NCI-H187 (cell line): ENCODE measurements at places on chromosomes 1 and 21.

DNA sequence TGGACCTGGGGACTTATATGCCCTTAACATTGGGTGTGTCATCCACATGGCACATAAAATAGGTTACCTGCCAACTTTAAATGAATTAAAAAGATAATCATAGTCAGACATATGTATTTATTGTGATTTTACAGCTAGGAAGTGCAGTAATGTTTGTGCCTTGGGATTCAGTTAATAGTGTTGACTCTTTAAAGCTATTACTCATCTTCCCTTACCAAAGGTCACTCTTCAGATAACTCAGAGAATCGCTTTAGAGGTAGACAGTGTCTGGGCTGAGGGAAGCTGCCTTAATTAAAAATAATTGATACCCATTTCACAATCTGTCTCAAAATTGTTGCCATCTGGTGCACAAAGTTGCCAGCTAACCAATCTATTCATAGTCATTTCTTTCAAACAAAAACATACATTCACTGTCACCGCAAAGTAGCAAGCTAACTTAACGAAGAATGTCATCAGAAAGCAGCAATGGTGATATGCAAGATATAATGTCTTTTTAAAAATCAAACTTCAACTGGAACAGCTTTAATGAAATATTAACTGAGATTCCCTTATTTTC lies 3.0 kb upstream of the KRTAP15-1 start:
- no peak for DNase-seq

- no peak for DNase-seq
Measured at GRCh38 chr1:201637282-201638079, 98.6 kb downstream of the NAV1 start.

DNA sequence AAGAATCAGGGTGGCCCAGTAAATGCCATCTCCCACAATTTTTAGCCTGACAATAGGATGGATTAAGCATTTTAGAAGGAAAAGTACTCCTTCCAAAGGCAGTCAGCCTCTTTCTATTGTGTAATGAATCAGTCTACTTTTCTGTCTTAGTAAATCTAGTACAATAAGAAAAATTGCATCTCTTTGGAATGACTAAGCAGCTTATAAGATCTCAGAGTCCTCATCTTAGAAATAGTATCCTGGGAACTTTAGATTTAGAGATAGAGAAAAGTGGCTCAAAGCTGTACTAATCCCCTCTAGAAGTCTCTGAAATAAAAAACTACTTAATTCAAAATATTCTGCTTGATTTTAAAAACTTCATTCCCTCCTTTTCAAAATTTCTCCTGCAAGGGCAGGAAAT lies 81.4 kb downstream of the SLC44A5 start:
- no peak for DNase-seq

DNA sequence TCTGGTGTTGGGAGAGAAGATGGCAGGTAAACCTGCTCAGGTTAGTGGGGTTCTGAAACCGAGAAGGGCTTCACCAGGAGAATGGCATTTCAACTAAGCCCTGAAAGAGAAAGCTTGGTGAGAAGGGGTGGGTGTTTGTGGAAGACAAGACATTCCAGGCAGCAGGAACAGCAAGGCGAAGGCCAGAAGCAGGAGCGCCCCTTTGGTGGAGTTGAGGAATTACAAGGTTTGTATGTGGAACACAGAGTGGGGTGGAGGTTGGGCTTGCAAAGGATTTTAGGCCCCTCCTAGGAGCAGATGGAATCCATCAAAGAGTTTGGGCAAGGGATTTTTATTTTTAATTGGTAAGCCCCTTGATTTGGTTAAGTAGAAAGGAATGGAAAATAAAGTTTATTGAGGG lies 24.8 kb upstream of the ELOA start:
- DNase-seq: no peak

GRCh38 chr1:61638911-61639605 lies 85.9 kb downstream of the TM2D1 start:
- no peak for DNase-seq

GRCh38 chr1:178644308-178645120 lies 80.5 kb upstream of the RALGPS2 start:
- no peak for DNase-seq

DNA sequence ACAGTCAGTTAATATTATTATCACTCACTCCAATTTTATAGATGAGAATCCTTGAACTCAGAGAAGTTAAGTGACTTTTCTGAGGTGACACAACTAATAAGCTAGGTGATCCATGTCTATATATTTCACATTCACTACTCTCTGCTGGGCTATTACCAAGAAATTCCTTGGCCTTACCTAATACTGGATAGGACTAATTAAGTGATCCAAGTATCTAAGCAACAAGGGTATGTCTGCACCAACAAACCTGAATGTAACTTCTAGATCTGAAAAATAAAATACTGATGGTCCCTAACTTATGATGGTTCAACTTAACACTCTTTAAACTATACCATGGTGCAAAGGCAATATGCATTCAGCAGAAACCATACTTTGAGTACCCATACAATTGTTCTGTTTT lies 14.8 kb upstream of the CASQ2 start:
- DNase-seq: no peak

- no peak for DNase-seq
Measured at GRCh38 chr21:45484318-45484717, 57.9 kb downstream of the SLC19A1 start.

GRCh38 chr1:162497104-162497722 lies 405 bp upstream of the UHMK1 start:
- DNase-seq: no peak

GRCh38 chr1:23522244-23522982 lies 8.6 kb downstream of the E2F2 start:
- DNase-seq: no peak

DNA sequence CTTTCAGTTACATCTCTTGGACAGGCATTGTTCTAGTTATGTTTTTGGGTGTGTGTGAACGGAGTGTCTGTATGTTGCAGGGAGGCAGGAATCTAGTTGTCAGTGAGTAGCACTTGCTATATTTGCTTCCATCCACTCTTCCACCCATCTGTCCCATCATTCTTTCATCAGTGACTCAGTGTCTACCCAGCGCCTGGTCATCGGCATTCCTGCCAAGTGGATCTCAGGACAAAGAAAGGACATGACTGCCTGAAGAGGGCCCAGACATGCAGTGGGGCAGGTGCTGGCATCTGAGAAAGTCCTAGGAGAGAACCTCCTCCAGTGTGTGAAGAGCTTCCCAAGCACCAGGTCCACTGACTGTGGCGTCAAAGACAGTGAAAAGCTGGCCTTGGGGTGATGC lies 27.3 kb upstream of the MAGOH start:
- no peak for DNase-seq

DNA sequence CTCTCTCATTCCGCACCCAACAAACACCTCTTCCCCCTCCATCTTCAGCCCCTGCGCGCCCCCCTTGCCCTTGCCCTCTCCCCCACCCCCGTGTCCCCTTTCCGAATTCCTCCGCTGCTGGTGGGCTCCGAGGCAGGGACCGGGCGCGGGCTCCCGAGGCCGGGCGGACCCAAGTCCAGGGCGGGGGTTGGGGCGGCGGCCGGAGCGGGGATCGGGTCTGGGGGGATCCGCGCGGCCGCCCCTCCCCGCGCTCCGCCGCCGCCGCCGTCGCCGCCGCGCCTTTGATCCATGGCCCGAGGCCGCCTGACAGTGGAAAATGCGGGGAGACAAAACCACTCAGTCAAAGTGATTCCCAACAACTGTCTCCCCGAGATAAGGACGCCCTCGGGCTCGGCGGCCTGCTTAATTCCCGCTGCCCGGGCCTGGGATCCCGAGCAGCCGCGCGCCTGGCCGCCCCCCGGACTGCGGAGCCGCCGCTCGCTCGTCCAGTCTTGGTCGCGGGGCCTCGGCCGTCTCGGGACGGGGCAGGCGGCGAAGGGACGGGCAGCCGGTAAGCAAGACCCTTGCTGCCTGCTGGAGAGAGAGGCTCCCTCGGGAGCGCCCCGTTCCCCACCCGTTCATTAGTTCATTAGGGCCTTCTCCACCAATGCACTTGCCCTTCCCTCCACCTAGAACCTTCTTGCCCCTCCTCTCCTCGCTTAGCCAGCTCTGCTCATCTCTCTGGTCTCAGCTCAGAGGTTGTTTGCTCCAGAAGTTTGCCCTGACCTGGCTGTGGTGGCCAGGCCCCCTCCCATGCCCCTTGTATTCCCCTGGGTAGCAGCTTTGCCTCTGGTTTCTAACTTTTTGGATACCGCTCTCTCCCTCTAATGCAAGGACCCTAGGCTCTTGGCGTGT lies 86.4 kb downstream of the PAX7 start:
- no peak for DNase-seq

DNA sequence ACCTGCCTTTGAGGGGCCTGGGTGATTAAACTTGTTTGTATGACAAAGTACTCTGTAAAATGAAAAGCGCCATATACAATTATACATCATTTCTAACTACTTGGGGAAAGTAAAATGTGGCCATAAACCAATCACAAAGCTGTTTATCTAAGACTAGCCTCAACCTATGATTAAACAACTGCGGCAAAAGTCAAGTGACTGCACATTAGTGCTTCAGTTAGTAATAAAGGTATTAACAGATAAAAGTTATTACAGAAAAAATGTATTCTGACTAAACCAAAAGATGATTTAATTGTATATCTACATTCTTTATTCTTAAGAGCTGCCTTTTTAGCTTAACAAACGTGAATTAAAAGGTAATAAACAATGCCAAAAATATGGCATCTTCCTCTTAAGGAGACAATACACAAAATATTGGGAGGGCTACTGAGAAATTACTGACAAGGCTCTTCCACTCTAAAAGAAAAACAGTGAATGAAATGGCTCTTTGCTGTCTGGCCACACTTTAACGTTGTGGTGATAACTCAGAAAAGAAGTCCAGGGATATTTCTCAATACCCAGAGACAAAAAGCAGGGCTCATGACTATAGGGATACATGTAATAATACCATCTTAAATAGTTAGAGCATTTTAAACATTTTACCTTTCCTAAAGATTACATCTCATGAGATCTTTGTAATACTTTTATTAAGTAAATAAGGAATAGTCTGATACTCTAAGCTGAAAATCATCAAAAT lies 8.6 kb downstream of the ARHGAP29 start:
- no peak for DNase-seq

DNA sequence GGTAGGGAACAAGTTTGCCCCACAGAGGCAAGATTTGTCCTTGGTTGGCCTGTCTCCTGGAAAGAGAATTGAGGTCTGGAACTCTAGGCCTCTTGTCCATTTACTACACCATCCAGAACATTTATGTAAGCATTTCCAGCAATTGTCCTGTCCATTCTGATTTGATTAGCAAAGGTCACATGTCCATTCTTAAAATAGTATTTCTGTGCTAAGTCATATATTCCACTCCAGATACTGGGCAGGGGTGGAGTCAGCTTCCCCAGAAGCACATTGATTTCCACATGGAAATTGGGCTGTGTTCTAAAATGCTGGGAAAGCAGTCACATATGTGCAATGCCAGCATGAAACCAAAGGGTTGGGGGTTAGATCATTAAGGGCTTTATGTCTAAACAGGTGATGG lies 21.5 kb upstream of the FMN2 start:
- DNase-seq: no peak

DNA sequence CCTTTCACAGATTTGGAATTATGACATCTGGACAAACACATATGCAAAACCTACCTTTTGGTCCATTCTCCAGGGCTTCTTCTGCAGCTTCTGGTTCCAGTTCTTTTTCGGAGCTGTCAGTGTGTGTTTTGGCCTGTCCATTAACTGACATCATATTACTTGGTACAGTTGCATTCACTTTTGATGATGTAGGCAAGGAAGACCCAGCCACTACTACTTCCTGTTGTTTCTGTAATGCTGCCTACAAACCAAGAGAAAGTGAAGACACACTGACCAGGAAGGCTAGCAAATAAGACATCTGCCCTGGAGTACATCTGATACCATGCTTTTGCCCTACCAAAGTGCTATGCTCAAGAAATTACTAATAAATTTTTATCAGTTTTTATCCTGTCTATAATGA lies 31.9 kb downstream of the ACBD3 start:
- DNase-seq: no peak

- DNase-seq: no peak
Measured at GRCh38 chr1:182884872-182885271, 45.7 kb downstream of the DHX9 start.

DNA sequence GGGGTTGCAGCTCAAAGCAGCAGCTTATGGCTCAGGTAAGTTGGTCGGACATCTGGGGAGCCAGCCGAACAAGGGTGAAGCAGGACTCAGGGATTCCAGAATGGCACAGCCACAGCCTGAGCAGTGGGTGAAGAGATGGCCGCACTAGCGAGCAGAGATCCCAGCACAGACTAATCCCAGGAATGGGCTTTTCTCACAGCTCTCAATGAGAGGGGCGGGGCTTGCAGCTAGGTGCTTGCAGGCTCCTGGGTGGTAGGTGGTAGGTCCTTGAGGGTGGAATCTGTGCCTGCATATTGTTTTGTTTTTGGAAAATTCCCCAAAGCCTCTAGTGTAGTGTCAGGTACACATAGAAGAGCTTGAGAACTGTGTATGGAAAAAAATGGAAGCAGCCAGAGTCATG lies 9.0 kb downstream of the KIAA0040 start:
- DNase-seq: no peak

DNA sequence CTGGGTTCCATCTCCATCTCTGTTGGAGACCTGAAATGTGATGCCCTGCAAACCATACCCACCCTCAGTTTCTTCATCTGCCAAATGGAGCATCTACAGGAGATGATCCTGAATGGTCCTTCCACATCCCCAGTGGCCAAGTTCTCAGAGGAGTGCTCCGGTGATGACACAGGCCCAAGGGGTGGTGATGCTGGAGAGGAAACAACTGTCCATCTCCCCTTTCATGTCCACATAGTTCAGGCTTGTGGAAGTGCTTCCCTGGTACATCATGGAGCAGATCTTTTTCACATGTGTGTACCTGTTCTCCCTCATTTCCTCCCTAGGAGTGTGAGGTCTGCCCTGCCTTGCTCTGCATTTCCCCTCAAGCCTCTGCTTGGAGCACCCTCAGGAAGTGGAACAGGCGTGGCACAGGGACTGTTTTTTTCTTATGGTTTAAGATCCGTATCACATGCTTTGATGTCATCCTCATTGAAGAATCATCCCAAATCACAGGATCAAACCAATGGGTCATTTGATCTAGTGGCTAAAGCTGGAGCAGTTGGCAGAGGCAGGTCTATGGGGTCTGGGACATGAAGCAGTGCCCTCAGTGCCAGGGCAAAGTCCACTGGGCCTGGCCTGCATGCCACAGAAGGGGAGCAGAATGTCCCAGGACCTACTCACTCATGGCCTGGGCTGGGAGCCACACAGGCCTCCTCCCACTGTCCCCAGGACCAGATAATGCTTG lies 8.2 kb upstream of the TRIM63 start:
- no peak for DNase-seq

GRCh38 chr1:8189931-8190483 lies 127.9 kb upstream of the SLC45A1 start:
- no peak for DNase-seq

DNA sequence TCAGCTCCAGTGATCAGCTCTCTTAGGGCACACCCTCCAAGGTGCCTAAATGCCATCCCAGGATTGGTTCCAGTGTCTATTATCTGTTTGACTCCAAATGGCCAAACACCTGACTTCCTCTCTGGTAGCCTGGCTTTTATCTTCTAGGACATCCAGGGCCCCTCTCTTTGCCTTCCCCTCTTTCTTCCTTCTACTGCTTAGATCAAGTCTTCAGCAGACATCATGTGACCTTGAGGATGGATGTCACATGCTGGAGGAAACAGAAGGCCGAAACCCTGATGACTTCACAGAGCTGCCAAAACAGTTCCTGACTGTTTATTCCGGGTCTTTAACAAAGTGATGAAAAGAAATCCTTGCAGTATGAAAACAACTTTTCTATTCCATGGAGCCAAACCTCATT lies 24.4 kb upstream of the WDR26 start:
- DNase-seq: no peak

- no peak for DNase-seq
Measured at GRCh38 chr1:235087906-235088305, 40.7 kb downstream of the TOMM20 start.
